ENCODE measurements at places on chromosomes 6 and 20.

DNA sequence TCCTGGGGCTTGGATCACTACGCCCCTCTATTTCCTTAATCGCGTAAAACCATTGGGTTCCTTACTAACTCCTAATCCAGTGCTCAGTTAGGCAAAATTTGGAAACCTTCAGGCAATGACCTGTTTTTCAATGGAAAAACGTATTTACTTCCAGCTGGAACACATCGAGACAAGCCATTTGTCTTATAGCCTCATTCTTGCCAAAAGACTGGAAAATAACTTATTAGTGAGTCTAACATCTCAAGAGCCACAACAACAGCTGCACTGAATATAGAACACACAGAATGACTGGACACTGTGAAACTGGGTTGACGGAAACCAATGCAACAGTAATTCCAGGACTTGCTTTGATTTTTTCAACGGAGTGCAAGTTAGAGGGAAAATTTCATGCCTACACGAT is 125.2 kb upstream of the MAP3K7 start:
- no peak for DNase-seq

DNA sequence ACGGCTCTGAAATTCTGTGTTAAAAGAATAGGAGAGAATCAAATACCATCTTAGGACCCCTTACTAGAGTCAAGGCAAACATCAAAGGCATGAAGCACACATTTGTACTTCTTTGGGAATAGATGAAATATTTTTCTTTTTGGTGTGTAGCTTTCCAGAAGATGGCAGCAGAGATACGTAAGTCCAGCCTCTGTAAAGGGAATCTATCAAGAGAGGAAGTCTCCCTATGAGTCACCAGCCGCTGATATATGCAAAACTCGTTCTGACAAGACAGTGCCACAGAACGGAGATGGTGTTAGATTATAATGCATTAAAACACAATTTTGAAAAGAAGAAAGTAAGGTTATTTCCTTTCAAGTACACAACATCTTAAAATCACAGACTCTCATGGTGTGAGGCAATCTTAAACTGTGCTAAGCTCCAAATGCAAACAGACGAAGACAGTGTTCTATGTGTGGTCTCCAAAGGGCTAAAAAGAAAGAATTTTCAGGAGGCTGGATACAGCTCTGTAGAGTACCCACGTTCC is 120.0 kb upstream of the AGPAT4 start:
- peak; percentile 56 for DNase-seq

- no peak for DNase-seq
These were observed 115.5 kb downstream of the SOD2 start for GRCh38 chr6:159577564-159577963.

- DNase-seq = no peak
These were observed 32.8 kb downstream of the PRDM1 start for GRCh38 chr6:106118835-106119431.

- no peak for DNase-seq
These were observed 39.7 kb downstream of the PPP1R14C start for GRCh38 chr6:150182460-150183078.

- DNase-seq = peak; percentile 2
These were observed at the start of gene GABRR1 for GRCh38 chr6:89217299-89217910. TSS of gene GABRR1 (minus strand) at chr6:89217358. CDS start at chr6:89217322, 36 bp downstream.

DNA sequence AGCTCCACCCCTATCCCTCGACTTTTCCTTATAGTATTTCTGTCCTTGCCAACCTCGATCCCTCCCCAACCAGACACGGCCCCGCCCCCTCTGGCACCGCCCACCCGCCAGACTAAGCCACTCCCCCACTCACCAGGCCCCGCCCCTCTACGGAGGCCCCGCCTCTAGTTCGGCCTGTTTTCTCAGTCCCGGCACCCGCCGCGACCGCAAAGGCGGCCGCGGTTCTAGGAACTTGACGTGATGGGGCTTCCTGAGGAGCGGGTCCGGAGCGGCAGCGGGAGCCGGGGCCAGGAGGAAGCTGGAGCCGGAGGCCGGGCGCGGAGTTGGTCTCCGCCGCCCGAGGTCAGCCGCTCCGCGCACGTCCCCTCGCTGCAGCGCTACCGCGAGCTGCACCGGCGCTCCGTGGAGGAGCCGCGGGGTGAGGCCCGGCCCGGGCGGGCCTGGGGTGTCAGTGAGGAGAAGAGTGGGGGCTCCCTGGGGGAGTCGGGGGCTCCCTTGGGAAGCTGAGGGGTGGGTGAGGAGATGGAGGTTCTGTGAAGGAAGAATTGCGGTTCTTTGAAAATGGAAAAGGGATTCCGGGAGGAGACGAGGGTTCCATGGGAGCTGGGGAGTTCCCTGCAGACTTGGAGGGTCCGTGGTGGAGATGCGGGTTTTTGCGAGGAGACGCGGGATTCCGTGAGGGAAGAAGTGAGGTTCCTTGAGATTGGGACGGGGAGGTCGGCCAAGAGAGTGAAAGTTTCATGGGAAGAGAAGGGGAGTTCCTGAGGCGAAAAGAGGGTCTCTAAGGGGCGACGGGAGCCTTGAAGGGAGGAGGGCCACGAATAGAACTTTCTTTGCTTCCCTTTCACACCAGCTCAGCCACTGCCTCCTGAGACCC is at the start of gene ACSS2:
ACSS2 (plus strand) TSS at position 207 of the 877 bp plus-strand sequence; CDS start at position 241, 34 bp downstream.
- peak; percentile 90 for DNase-seq

GRCh38 chr6:7260291-7261031 is 52.5 kb downstream of the SSR1 start:
- DNase-seq = no peak

- no peak for DNase-seq
These were observed 150.0 kb downstream of the BTBD3 start for GRCh38 chr20:12067686-12068085.

GRCh38 chr6:153790048-153790447 is 249.0 kb upstream of the OPRM1 start:
- no peak for DNase-seq

DNA sequence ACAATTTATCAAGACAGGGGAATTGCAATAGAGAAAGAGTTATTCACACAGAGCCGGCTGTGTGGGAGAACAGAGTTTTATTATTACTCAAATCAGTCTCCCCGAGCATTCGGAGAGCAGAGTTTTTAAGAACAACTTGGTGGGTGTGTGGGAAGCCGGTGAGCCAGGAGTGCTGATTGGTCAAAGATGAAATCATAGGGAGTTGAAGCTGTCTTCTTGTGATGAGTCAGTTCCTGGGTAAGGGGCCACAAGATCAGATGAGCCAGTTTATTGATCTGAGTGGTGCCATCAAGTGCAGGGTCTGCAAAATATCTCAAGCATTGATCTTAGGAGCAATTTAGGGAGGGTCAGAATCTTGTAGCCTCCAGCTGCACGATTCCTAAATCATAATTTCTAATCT is 50.0 kb upstream of the ECI2 start:
- no peak for DNase-seq

Data from left renal pelvis (tissue), 4 donors.